Heart left ventricle (tissue), 16 donors: ENCODE measurements at places on chromosomes 2 and 18. TPM values are rescaled to one million over a fixed set of nuclear protein-coding genes. Genes with fewer than 3 reads are reported as not detected.
A peak's percentile ranks its signal among the peaks of the same experiment; 100 is the strongest.

Gene PROKR1
- not detected for total RNA-seq

DNA sequence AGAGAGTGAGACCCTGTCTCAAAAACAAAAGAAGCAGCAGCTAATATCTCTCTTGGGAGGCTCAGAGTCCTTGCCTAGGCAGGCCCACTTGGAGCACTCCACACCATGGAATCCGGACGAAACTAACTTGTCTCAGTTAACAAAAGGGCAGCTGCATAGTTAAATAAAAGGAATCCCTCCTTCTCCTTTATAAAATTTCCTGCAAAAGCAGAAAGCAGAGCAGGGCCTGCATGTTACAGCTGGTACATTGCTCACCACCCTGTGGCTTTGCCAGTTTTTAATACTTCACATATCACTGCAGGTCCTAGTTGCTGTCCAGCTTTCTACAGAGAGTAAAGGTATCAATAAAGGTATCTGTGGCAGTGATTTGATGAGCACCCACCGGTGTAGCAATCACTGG, 93.6 kb downstream of the ASAP2 start:
- no peak for DNase-seq

DNA sequence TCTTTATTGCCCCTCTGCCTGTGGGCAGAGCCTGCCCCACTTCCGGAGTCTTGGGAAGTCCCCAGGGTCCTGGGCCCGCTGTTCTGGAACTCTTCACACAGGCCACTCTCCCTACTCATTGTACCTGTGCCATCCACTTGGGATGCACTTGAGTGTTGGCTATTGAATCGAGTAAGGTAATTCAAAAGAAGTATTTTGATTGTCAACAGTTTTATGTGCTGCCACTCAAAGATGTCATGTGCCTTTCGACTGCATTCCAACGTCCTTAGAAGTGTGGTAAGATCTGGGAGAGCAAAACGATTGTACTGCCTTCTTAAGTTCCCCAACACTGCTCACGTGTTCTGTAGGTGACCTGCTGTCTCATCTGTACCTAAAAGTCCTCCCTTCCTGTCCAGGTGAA, 77.0 kb upstream of the SMIM21 start:
- DNase-seq, result no peak

Gene INPP4A
- 21.4 TPM for total RNA-seq

DNA sequence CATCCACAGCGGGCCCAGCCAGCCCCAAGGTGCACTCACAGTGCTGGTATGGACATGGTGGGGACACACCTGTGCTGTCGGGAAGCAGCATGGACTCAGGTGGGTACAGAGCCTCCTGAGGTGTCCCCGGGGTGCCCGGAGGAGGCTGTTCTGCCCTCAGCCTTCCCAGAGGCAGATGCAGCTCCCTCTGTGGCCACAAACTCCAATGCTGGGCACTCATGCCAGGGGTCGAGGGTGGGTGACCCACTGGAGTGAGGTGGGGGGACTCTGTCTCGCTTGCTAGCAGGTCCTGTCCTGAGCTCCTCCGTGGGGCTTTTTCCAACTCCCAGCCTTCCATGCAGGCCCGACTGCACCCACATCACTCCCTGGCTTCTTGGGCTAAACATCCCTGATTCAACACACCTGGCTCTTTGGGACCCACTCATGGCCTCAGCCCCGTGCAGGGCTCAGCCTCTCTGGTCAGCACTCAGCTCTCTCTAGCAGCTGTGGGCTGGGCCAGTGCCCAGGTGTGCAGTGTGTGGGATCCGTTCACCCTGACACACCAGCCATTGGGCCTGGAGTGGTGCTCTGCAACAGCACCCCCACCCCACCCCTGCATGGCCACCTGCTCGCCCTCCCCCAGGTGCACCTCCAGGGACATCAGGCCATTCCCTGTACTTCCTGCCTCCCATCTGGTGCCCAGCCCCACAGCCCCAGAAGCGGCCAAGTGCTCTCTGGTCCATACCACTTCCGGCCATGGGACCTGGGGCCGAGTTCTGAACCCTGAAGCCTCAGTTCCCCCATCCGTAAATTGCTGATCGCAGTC, 16.0 kb downstream of the RAMP1 start:
- no peak for DNase-seq

- no peak for DNase-seq
Observed at GRCh38 chr2:29446847-29447246, 331.6 kb downstream of the CLIP4 start.

DNA sequence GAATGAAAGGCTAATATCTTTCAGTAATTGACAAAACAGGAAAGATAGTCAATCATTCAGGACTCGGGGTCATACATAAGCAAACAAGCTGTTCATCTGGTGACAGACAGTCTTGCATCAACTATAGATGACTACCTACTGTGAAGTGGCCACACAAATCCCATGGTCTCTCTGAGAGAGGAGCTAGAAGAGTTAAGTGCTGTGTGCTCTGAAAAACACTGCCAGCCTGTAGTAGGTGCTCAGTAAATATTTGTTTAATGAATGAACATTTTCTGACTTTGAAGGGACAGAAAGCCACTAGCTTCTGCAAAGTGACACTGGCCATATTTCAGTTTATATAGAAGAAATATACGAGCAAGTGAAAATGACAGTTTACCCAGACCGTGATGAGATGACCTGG, 184.0 kb upstream of the CHAC2 start:
- DNase-seq, result no peak

DNA sequence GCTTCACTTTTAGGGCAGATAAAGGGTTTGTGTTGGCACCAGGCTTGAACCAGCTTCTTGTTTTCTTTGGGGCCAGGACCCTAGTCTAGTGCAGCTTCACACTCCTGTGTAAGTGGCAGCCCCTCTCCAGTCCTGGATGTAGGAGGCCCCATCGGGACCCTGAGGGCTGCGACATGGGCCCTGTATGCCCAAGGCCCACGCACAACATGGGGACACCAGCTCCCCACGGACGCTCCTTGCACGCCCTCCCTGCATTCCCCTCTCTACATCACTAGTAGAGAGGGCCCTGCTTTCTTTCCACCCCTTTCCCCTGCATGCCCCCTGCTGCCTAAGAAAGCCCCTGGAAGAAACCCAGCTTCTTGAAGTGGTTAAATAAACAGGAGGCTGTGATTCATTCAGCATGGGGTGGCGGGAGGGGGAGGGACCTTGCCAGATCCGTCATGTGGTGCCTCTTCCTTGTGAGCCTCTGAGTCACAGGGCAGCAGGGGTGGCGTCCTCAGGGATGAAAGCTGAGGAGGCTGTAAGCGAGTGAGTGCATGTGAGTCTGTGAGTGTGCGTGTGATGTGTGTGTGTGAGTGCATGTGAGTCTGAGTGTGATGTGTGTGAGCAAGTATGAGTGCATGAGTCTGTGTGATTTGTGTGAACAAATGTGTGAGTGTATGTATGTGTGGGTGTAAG, 42.5 kb downstream of the COPS8 start:
- peak; percentile 91 for DNase-seq

DNA sequence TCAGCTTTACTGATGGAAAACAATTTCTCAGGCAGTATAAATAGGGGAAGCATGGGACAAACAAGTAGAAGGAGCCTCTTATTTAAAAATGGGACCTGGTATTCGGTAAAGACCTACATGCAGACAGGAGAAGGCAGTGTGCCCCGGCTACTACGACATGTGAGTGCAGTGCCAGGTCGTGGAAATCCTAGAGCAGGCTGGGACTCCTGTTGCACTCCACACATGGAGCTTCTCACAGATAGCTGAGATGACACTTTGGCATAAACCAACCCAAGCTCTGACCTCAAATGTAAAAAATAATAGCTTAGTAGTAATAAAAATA, 885 bp upstream of the DSEL start:
- peak; percentile 7 for DNase-seq

Gene POTEE
- not detected for total RNA-seq

- DNase-seq, result peak; percentile 66
Observed at GRCh38 chr18:79200546-79201268, 131.5 kb downstream of the ATP9B start.

DNA sequence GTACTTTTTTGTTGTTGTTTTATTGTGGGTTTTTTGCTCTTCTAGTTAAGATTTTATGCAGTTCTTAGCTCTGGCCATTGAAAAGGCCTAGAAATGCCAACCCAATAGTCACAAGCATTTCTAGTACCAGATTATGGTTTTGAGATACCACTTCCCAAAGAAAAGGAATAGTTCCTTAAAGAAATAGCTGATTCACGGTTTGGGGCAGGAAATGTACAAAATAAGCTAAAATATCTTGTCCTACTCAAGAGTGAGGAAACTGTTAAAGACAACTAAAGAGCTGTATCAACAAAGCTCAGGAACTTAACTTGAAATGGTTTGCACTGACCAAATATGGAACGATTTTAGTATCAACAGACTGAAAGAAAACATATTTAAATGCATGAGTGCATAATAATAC, 35.4 kb downstream of the PGAP1 start:
- no peak for DNase-seq

DNA sequence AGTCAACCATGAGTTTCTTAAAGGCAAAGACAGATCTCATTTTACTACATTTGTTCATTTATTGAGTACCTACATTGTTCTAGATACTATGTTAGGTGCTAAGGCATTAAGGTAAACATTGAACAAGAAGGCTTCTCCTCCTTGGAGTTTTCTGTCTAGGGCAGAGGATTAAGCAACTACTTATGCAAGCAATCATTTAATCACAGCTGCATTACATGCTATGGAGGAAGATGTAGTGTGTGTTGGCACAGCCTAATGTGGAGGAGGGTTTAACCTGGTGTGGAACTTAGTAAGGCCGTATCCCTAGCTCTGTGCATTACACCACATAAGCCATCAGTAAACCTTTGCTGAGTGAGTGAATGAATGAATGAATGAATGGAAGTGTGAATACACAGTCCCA, 106.5 kb upstream of the MAP3K20 start:
- no peak for DNase-seq

GRCh38 chr2:9961013-9961412, 9.5 kb downstream of the GRHL1 start:
- no peak for DNase-seq

- DNase-seq, result no peak
Observed at GRCh38 chr2:129191530-129191929, 787.9 kb upstream of the RAB6C start.

DNA sequence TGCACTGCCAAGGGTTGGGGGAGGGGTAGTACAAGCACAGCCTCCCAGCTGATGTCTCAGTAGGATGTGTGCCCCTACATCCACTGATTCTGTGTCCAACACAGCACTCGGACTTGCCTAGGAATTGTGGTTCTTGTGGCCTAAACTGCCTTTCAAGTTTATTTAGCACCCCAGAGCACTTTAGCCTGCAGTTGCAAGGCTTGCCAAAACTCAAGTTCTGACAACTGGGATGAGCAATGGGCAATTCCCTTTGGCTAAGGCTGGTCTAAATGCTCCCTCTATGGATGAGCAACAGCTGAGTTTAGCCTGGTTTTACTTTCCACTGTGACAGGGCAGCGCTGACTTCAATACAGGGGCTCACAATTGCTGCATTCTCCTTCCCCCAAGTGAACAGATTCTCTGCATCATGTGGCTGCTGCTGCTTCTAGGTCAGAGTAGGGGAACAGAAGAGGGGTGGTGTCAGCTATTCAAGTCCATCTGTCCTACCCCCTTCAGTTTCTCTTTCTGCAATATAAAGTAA, 471.5 kb downstream of the PIK3C3 start:
- no peak for DNase-seq
